ENCODE measurements at places on chromosomes 7 and 10.
A peak's percentile ranks its signal among the peaks of the same experiment; 100 is the strongest.

GRCh38 chr7:29965030-29965429, 24.6 kb downstream of the SCRN1 start:
- no peak for DNase-seq

- DNase-seq, result peak; percentile 63
Measured at GRCh38 chr10:60883187-60883586, 60.8 kb downstream of the RHOBTB1 start.

DNA sequence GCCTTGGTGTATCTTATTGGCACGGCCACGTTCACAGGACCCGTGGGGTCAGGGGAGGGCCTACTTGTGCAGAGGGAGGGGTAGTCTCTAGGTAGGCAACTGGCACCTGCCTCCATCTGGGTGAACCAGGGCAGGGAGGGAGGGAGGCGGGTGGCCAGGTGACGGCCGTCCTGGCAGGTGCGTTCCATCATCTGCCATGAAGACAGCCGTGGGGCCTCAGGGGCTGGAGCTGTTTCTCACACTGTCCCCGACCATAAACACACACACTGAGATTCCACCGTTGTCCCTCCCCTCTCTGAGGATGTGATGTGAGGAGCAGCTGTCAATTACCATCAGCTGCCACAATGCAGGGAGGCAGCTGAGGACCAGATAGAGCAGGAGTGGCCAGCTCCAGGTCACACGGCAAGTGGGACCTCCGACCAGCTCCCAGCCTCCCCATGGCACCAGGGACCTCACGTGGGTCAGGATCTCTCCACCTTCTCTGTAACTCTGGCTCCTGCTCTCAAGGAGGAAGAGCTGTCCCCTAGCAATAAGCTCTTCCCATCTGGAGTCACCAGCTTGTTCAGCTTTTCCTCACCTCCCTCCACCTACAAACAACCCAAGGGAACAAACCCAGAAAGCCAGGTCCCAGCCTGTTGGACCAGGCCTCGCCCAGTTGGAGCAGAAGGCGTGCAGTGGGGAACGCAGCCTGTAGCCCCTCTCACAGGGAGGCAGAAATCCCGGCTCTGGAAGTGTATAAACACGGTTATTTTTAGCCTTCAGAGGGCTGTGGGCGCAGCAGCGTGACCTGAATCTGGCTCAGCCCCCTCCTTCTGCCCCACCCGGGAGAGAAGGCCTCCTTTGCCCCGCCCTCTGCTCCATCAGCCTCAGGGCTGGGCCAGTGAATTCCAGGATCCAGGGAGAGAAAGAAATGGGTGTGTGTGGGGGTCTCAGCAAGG, 33.1 kb downstream of the ZMIZ1 start:
- DNase-seq, result peak; percentile 89

GRCh38 chr7:42432644-42433043, 195.6 kb upstream of the GLI3 start:
- DNase-seq, result no peak

DNA sequence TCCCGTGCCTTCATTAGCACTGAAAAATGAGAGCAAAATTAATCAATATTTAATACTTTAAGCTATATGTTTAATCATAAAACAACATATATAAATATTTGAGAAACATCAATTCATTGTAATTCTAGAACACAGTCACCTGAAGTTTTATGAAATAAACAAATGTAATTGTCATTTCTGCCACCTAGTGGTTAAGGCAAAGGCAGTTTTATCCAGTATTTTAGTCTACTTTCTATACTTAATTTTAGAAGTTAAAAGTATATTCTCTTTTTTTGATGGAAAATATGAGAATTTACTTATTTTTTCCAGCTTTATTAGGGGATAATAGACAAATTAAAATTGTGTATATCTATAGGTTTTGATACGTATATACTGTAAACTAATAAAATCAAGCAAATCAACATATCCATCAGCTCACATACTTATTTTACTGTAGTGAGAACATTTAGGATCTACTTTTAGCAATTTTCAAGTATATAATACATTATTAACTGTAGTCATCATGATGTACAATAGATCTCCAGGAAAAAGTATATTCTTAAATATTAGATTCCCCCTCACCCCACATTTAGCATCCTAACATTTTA, 16.9 kb downstream of the PCGF6 start:
- DNase-seq, result no peak

DNA sequence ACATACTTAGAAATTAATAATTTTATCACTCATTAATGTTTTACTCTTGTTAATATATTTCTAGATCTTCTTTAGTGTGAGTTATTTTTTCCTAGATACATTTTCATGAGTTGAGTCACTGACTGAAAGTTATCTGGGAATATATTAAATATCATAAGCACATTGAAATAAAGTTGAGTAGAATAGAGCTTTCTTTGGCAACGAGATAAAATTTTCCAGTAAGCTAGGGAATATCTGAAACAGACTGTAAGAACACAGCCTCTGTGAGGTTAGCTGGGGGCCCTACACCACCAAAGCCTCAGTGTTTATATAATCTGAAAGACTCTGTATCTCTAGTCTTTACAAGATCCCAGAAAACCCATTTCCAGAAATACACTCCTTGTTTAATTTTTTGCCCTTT, 347.8 kb upstream of the PLXDC2 start:
- no peak for DNase-seq

GRCh38 chr7:71613313-71613712, 481.4 kb downstream of the GALNT17 start:
- DNase-seq, result peak; percentile 52

DNA sequence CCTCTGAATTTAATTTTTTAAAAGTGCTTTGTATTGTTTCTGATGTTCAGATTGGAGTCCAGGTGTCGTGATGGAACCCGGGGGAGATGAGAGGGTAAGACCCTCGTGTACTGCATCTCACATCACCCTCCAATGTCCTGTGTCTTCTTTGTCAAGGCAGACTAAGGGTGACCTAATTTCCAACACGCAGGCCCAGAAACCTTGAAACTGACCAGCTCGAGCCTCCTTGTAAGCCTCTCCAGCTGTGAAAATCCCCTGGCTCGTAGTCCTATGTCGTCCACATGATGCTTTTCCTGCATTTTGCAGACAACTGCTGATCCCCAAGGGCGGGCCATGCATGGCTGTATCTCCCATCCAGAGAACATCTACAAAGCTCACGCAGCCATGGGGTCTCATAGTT, 220.2 kb downstream of the ARHGAP12 start:
- peak; percentile 68 for DNase-seq

DNA sequence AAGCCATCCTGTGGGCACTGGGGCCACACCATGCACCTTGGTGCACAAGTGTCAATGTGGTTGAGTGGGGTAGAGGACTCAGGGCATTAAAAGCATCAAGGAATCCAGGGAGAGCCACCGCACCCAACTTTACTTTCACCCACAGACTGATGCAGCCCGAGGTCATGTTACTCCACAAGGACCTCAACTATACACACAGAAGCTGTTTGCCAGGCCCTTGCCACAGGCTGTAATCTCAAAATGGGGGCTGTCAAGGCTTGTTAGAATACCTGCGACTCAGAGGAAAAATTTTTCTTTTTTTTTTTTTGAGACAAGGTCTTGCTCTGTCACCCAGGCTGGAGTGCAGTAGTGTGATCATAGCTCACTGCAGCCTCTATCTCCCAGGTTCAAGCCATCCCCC, 26.5 kb upstream of the KCTD7 start:
- DNase-seq, result no peak

Measured in stomach (tissue), 19 donors.